Urinary bladder (tissue), 4 donors: ENCODE measurements at places on chromosomes 2 and 18. TPM values are rescaled to one million over a fixed set of nuclear protein-coding genes. Genes with fewer than 3 reads are reported as not detected.

GRCh38 chr18:78352910-78353309, 626.7 kb upstream of the SALL3 start:
- DNase-seq, result no peak

DNA sequence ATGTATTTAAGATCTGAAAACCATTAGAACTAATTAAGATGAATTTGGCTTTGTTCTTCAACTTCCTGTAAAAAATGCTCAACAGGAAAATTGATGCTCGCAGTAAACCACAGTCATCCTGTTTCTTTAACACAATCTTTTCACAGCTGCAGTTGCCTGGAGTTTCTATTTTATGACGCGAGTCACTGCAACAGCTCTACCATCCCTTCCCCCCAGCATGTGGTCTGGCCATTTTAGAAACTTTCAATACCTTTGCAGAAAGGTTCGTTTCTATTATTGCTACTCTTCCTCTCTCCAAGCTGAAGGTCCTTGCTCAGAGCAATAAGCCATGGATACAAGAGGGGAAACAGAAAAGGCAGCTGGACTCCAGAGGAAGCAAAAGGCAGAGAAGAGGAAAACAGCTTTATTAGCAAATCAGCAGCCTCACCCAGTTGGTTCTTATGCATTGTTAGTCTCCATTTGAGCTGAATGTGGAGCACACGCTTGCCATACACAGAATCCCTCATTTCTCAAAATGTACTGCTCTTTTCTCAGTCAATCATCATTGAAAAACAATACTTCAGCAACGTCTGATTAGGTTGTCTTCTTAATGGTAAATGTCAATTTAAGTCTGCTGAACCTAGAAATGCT, 3.9 kb downstream of the WIPF1 start:
- DNase-seq, result no peak

- DNase-seq, result no peak
These were observed 1.1 kb upstream of the GAL3ST2 start for GRCh38 chr2:241775223-241776177.

Gene TCF7L1
- total RNA-seq, result 9.2 TPM

DNA sequence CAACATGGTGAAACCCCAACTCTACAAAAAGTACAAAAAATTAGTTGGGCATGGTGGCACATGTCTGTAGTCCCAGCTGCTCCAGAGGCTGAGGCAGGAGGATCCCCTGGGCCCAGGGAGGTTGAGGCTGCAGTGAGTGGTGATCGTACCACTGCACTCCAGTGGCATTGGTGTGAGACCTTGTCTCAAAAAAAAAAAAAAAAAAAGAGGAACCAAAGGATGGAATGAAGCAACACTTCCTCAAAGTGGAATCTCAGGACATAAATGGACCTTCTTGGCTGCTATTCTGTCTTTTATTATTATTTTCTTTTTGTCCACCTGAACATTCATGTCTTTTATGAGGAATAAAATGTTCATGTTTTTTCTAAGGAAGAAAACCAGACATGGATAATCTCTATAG, 13.7 kb downstream of the GEMIN6 start:
- DNase-seq, result no peak

GRCh38 chr2:239944694-239945551, 80.2 kb downstream of the NDUFA10 start:
- no peak for DNase-seq

- DNase-seq, result no peak
These were observed 20.9 kb downstream of the CYP27C1 start for GRCh38 chr2:127199223-127199622.

Gene RAB17
- 1.7 TPM for total RNA-seq

- no peak for DNase-seq
These were observed 199.2 kb downstream of the KCNS3 start for GRCh38 chr2:18077704-18078103.

Gene TTC27
- 22.9 TPM for total RNA-seq

- no peak for DNase-seq
These were observed 423.9 kb downstream of the CMPK2 start for GRCh38 chr2:6441800-6442199.

DNA sequence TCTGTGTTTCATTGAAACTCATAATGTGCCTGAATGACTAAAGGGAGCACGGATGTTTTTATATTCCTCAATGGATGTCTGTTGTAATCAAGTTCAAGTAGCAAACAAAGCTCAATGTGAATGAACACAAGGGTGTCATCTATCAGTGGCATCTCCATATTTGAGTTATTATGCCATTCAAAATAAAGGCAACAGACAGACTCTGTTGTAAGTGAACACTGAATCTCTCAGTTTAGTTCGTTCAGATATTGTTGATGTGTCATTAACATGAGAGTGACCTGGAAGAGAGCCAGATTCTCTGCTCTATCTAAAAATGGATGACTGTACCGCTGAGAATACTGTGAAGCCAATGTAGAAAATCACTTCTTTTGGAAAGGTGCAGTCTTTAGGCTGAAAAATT, 118.7 kb downstream of the NUP35 start:
- DNase-seq, result no peak

- no peak for DNase-seq
These were observed 6.8 kb downstream of the THUMPD2 start for GRCh38 chr2:39772086-39772811.
